NCI-H510A treated with DMSO at 0.1 percent for 48 hours (cell line): ENCODE measurements at places on chromosomes 7 and 10.

DNA sequence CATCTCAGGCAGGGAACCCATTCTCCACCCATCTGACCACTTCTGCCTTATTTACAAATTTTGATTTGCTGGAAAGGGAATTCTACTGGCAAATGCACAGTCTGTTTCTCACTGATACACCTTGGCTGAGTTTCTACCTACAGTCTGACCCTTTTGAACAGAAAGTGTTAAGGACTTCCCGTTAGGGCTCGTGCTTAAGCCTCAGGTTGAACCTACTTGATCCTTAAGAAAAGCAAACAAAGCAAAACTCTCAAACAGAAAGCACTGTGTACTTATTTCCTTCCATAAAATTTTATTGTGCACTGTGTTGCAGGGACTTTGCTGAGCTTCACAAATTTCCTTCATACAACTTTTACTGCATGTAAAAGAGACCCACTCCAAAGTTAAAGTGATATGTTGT lies 367.8 kb downstream of the NRG3 start:
- peak; percentile 34 for DNase-seq

GRCh38 chr10:97861924-97862323 lies 12.3 kb downstream of the GOLGA7B start:
- DNase-seq, result no peak

DNA sequence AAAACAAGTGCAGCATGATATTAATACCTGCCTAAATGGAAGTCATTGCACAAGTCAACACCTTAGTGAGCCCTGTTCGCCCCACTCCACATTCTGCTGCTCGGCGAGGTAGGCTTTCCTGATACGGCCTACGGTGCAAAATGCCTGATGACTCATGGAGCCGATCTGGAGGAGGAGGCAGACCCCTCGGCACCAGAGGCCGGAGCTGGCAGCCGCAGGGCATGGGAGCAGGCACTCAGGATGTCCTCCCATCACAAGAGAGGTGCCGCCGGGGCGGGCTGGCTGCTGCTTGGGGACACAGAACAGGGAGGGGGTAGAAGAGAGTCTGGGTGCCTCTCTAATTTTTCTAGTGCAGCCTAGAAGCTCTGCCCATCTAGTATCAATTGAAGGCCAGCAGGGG lies 418.5 kb upstream of the MGMT start:
- DNase-seq, result no peak

- DNase-seq, result no peak
Observed at GRCh38 chr7:6151994-6152735, 120.3 kb downstream of the CYTH3 start.

- DNase-seq, result no peak
Observed at GRCh38 chr10:86872757-86873156, 84.7 kb downstream of the MMRN2 start.

GRCh38 chr10:128312250-128312649 lies 186.0 kb upstream of the MKI67 start:
- no peak for DNase-seq

GRCh38 chr7:43942997-43943396 lies 16.8 kb downstream of the UBE2D4 start:
- no peak for DNase-seq

- DNase-seq, result no peak
Observed at GRCh38 chr10:6036861-6037321, 25.3 kb downstream of the IL2RA start.

DNA sequence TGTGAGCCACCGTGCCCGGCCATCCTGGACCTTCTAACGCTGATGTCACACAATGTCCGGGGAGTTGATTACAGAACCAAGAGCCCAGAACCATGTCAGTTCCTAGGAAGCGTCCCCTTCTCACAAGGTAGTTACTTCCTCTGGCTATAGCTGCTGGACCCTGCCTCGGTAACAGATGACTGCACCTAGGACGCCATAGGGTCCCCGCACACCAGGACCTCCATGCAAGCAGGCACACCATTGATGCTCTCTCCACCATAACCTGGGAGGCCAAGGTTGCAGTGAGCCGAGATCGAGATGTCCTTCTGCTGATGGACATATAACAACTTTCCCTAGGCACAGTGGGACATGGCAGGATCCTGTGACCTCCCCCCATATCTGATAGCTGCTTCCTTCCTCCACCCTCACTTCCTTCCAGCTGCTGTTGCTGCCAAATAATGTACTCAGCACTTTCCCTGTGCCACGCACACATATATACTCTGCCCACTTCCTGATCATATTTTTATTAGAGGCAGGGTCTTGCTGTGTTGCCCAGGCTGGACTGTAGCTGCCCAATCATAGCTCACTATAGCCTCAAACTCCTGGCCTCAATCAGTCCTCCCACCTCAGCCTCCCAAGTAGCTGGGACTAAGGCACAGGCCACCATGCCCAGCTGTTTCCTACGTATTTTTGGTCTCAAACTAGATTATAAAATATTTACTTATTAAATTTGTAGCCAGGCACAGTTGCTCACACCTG lies 3.5 kb upstream of the SNX8 start:
- DNase-seq, result no peak

DNA sequence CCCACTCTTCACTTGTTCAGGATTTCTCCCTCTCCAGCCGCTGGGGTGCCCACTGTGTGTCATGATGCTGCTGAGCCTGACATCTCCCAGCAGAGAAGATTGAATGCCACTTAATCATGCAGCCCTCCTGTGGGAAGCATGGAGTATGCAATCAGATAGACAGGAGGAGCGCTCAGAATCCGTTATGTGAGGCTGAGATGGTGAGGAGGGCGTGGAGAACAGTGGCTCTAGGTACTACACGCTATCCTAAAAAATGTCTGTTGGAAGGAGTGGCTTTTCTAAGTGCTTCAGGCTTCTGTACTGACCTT lies 334.3 kb downstream of the LRMDA start:
- no peak for DNase-seq

DNA sequence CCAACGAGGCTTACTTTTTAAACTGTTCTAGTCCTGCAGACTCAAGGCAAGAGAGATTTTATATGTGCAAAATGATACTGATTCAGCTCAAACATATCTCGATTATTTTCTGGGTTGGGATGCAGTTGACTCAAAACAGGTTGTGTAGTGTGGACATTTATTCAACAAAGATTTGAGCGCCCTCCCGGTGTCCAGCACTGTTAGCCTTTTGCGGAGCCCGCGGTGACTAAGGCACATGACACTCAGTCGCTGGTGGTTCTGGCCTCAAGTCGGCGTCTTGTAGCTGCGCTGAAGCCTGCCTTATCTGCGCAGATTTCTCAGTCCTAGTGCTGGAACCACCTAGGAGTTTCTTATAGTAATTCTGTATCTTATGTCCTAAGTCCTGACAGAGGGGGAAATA lies 938 bp upstream of the CADPS2 start:
- DNase-seq, result peak; percentile 33

GRCh38 chr7:95011146-95011928 lies 103.9 kb downstream of the PPP1R9A start:
- no peak for DNase-seq

DNA sequence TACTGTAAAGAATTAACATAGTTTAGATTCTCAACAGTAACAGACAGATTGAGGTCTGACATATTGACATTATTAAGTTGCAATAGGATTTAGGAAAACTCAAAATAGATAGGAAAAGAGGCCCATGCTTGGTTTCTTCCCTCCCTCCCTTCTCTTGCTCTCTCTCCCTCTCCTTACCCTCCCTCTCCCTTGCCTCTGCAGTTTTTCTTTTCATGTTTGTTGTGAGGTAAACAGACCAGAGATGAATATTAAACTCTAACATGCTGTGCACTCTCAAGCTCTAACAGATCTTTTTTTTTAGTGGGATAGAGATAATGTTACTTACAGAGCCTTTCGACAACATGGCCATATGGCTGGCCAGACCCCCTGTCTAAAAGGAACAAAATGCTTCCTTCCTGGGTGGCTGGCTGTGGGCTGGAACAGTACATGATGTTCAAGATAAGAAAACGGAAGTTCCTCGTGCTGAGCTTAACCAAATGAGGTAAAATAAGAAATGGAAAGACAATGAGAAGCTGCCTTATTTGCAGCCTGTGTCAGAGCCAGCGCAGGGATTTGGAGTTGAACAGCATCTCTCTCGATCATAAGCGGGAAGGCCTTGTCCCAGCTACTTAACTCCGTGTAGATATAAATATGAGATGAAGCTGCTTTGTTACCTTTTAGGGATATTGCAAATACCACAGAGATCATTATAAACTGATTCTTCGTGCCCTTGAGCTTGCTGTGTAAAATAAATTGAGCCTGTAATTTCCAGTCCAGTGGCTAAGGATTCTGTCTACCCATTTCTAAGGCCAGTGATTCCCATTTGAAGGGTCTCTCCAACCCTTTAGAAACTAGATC lies 391.9 kb upstream of the NPVF start:
- DNase-seq, result no peak

- no peak for DNase-seq
Observed at GRCh38 chr10:49053053-49053997, 62.0 kb downstream of the VSTM4 start.

DNA sequence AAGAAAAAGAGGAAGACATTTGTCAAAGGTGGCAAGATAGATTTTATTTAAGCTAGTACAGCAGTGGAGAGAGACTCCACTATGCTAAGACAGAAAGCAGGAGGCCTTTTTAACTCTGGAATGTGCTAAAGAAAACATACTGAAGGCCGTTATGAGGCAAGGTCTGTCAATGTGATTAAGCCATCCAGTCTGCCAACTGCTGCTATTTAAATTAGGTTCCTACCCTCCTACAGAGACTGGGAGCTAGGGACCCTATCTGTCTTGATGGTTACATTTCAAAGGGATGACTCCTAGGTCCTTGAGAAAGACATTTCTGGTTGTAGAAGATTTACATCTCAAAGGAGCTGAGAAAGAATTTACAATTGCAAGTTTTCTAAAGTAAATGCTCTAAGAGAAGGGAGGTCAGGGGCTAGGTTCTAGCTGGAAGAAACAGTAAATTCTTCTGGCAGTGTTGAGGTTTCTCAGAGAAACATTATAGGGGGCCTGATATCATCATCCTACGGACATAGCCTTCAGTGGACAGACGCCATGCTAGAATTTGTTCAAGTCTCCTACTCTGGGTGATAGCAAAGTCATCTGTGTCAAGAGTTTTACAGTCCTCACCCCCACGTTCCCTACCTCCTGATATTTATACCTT lies 211.6 kb downstream of the PHF14 start:
- no peak for DNase-seq

- no peak for DNase-seq
Observed at GRCh38 chr10:19825700-19826099, 9.5 kb downstream of the PLXDC2 start.

GRCh38 chr10:71473671-71474599 lies 77.2 kb downstream of the CDH23 start:
- no peak for DNase-seq

GRCh38 chr7:116897661-116898060 lies 35.3 kb downstream of the CAPZA2 start:
- DNase-seq, result no peak

- DNase-seq, result no peak
Observed at GRCh38 chr10:12333380-12334185, 15.8 kb upstream of the CAMK1D start.

GRCh38 chr7:150989456-150989855 lies 1.4 kb upstream of the NOS3 start:
- DNase-seq, result no peak

DNA sequence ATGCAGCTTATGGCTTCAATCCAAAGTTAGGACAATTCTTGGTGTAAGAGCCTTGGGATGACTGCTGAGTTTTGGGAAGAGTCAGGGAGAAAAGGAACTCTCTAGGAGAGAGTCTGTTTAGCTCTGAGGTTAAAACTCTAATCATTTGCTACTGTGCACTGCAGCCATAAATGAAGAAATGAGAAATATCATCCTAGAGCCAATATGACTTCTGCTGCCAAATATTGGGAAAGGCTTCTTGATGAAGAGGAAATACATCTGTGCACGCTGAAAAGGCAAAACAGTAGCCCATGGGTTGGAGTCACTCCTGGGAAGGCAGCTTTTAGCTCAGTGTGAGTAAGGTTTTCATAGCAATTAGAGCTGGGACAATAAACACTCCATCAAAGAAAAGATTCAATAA lies 308.8 kb downstream of the SFMBT2 start:
- no peak for DNase-seq

- no peak for DNase-seq
Observed at GRCh38 chr10:34884272-34884952, 69.3 kb upstream of the PARD3 start.

DNA sequence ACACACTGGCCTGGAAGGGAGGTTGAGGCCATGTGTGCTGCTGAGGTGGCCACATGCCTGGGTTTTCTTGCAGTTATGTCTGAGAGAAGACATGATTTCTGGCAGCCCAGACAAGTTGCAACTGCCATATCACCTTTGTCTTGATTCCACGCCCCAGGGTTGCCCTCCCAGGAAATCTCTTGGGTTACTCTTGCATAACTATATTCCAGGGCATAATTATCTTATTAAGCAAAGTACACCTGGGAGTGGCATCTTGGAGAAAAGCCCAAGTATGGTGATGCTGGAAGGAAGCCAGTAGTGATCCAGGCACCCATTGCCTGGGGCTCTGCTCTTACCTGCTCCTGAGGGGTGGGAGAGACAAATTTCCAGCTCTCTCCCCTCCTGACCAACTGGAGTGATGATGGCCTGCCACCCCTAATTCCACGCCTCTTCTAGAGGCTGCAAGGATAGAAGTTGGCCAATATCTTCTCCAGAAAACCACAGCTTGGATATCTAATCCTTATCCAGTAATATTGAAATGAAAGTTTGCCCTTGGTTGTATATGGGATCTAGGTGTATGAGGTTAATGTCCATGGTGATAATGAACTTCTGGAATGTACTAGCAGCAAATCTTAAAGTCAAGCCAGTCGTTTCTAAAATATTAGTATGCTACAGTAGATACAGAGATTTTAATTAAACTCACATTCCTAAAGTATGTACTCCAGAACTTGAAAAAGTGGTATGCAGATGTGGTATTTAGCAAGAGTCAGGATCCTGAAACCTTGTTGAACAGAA lies 5.0 kb downstream of the AKR1B10 start:
- no peak for DNase-seq

GRCh38 chr7:37385787-37386186 lies 62.9 kb downstream of the ELMO1 start:
- no peak for DNase-seq

DNA sequence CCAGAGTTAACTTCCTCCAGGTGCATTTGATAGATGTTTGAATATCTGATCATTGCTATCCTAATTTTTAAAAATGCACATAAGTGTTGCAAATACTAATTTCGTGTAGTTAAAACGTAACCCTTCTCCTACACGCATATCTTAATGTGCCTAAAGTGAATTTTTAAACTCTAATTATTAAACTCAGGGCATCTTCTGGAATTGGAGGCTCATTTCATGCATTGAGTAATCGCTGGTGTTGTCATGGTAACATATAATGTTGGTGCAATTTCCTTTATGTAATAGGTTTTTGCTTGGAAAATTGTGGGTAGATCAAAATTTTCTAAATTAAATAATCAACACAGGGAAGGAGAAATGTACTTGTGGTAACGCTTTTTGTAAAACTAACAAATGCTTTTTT lies 56.2 kb downstream of the ARMC3 start:
- DNase-seq, result no peak
